ENCODE measurements at places on chromosomes 1 and 21.

DNA sequence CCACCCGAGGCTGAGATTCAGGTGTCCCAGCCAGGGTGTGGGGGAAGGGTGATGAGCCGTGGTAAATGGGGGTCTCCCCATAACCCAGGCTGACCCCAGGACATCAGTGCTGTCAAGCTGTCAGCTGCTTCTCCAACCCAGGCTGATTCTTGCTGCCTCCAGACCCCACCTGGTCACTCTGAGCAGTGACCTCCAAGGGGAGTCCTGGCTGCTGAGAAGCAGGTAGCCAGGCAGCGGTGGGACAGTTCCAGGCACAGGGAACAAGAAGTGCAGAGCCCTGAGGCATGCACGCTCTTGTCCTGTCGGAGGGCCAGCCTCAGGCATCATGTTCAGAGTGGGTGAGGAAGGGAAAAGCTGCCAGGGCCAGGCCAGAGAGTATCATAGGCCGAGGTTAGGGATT, 1.1 kb downstream of the ESPN start:
- DNase-seq: no peak

DNA sequence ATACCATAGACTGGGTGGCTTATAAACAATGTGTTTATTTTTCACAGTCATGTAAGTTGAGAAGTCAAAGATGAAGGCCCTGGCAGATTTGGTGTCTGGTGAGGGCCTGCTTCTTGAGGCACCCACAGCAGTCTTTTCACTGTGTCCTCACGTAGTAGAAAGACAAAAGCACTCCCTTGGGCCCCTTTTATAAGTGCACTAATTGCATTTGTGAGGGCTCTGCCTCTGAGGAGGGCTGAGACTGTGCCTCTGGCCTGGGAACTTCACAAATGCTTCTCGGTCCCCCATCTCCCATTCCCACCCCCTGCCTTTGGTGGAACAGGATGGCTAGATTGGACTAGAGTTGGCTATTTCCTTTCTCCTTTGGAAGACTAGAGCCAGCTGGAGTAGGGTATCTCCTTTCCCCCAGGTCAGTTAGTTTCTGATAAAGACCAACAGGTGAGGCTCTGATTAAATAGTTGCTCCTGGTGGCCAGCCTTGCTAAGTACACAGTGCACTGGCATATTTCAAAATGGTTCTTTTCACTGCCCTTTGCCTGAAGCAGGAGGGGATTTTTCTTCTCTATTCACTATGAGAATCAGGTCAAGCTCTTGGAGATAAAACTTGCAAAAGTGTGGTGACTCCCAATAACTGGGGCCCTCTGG, 82.9 kb downstream of the PLPPR4 start:
- no peak for DNase-seq

- DNase-seq: no peak
Observed at GRCh38 chr1:34398241-34398915, 221.7 kb downstream of the C1orf94 start.

GRCh38 chr1:156006666-156007376, 13.9 kb downstream of the SSR2 start:
- DNase-seq: no peak

DNA sequence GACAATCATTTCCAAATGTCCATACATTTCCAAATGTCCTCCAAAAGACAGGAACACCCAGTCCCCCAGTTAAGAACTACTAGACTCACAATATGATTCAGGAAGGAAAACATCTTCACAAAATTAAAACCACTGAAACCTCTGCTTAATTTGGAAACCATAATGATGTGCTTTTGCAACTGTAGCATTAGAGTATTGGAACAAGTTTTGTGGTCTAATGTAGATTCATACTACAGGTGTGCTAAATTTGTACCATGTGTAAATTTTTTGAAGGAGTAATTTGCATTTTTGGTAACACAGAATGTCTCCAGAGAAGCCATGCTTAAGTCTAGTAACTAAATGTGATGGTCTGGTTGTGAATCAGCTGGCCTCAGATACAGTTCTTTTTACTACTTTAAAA, 129.6 kb downstream of the DPYD start:
- DNase-seq: no peak

- DNase-seq: no peak
Observed at GRCh38 chr1:212593821-212594251, 14.7 kb upstream of the ATF3 start.

DNA sequence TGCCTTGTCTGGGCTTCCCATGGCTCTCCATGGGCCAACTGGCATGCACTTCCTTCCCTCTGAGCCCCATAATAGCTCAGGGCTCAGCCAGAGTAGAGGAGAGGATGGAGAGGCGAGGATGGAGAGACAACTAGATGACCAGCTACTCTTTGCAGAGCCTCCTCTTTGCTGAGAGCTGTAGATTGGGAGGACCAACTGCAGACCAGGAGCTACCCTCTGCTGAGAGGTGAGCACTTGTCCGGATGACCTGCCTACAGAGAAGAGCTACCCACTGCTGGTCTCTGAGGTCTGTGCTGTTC, 58.0 kb upstream of the ETV3 start:
- DNase-seq: no peak

GRCh38 chr1:43232482-43232881, 37.3 kb upstream of the TMEM125 start:
- no peak for DNase-seq

- DNase-seq: peak; percentile 38
Observed at GRCh38 chr1:153494976-153495535, 34.6 kb upstream of the S100A7 start.

DNA sequence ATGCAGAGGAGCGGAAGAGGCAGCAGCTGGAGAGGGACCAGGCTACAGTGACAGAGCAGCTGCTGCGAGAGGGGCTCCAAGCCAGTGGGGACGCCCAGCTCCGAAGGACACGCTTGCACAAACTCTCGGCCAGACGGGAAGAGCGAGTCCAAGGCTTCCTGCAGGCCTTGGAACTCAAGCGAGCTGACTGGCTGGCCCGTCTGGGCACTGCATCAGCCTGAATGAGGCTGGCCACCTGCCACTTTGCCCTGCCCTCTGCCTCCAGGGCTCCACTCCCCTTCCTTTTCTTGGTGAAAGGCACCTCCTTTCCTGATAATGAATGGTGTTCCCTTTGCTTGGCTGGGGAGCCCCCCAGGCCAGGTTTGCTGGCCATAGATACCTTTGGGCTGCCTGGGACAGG, 3.3 kb upstream of the HMGN2 start:
- DNase-seq: no peak

- DNase-seq: no peak
Observed at GRCh38 chr1:151519667-151520066, 8.5 kb downstream of the CGN start.

GRCh38 chr1:163076981-163077761, 8.0 kb downstream of the RGS4 start:
- no peak for DNase-seq

GRCh38 chr1:52756020-52756419, 29.8 kb downstream of the ZYG11B start:
- DNase-seq: no peak

DNA sequence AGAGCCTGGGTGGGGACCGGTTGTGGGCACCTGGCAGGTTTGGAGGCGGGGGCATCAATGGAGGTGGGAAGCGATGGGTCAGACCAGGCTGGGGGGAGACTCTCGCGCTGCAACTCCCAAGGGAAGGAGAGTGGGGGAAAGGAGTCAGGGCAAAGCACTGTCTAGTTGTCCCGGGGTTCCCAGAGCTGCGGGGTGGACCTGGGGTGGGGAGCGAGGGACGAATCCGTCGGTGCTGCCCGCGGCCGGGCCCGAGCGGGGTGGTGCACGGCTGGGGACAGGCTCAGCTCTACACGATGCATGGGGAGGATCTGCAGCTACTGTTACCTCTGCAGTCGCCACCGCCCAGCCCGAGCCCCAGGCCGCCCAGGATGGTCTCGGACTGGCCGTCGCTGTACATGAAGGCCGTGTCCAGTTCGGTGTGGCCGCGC, 427 bp downstream of the AKR7A2 start:
- DNase-seq: no peak

- peak; percentile 13 for DNase-seq
Observed at GRCh38 chr1:2091611-2092604, 41.7 kb downstream of the PRKCZ start.

- no peak for DNase-seq
Observed at GRCh38 chr1:154742606-154743005, 127.5 kb downstream of the KCNN3 start.

- DNase-seq: no peak
Observed at GRCh38 chr1:160733898-160734297, 5.1 kb upstream of the SLAMF7 start.

GRCh38 chr1:8925960-8926359, 19.7 kb upstream of the CA6 start:
- no peak for DNase-seq

DNA sequence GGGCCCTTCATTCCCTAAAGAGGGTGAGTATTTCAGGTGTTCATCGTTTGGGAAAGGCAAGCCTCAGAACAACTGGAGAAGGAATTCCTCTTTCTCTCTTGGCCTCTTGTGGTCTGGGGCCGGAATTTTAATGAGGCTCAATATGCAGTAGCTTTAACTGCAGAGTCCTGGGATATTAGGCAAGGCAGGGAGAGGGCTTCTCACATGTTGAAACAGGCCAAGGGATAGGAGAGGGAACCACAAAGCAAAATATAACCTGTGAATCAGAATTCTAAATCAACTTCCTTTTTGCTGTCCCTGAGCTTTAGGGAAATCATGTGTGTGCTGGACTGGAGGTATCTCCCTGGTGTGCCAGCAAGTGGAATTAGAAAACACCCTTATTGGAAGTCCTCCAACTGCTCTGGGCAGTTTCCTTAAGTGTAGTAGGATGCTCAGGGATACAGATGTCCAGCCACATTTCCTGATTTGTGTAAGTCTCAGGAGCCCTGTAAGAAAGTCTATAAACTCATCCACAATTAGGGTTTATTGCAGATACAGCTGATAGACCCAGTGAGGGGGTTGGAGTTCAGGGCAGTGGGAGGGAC, 215.8 kb upstream of the ZRANB2 start:
- DNase-seq: no peak

DNA sequence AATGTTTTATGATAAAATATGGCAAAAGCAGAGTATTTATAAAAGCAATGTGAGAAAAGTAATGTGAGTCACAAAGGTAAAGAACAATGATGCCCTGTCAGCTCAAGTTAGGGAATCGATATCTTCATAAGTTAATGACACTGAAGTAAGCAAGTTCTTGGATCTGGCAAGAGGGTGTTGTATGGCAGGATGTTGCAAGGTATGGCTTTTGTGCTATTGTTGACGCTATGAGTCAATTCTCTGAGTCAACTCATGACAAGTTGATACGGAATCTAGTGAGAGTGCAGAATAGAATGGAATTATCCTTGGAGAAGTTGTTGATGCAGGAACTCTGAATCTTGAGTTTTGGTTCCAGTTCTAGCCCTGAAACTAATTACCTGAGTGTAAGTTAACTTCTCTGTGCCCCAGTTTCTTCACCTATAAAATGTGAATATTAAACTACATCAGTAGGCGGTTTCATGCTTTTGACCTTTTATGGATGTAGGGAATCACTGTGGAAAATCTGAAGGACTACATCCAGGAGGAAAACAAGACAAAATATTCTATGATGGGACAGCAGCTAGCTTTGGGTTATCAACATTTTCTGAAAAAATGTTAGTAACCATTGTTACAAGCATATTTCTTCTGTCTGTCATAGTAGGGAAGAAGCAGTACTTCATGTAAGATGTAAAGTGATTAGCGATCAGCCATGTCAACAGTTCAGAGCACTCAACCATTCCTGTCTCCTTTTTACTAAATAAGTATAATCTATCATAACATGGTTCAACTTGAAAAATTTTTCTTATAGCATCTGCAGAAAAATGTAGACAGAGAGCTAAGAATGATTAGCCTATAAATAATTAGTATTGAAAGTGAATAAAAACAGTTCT, 96.9 kb downstream of the ATP6V1G3 start:
- DNase-seq: no peak

- no peak for DNase-seq
Observed at GRCh38 chr1:78388275-78388674, 102.5 kb upstream of the PTGFR start.

- DNase-seq: no peak
Observed at GRCh38 chr1:223731133-223731770, 18.9 kb downstream of the CAPN2 start.

DNA sequence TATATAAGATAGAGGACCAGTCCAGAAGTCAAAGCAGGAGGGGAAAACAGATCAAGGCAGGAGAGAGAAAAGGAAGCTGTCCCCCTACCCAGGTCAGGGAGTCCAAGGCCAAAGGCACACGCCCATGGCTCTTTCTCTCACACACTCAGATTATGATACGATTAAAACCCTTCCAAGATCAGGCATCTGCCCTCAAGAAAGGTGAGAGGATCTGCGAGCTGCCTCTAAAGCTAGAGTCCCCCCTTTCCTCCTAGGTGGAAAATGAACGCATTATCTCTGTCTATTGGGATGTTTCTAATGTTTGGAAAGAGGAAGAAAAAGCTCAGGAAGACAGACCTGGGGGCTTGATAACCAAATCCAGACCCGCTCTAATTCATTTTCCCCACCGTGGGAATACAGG, 7.6 kb downstream of the PAFAH2 start:
- DNase-seq: no peak

- no peak for DNase-seq
Observed at GRCh38 chr1:69055194-69055593, 512.5 kb upstream of the LRRC7 start.

DNA sequence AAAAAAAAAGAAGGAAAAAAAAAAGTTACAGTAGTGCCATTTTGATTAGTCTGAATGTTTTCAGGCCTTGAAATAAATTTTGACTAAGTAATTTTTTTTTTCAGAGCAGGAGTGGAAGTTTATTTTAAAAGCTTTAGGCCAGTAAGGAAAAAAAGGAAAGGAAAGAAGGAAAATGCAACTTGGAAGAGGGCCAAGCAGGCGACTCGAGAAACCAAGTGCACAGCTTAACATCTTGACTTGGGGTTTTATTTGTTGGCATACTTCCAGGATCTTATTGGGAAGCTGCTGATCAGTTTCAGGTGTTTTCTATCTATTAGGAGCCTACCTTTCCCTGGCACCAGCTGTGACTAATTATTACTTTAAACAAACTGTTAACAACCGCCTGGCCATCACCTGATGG, 41.7 kb downstream of the ATF3 start:
- no peak for DNase-seq

GRCh38 chr1:162656266-162656665, 24.0 kb downstream of the DDR2 start:
- DNase-seq: no peak

- DNase-seq: no peak
Observed at GRCh38 chr1:175508320-175509110, 234.9 kb downstream of the TNR start.

- DNase-seq: no peak
Observed at GRCh38 chr1:4393191-4393590, 261.2 kb upstream of the AJAP1 start.

- DNase-seq: no peak
Observed at GRCh38 chr21:46561445-46562090, 43.3 kb downstream of the S100B start.

All from stimulated activated CD4-positive, alpha-beta T cell treated with anti-CD3 and anti-CD28 coated beads, Interleukin-15, amount 100 ng/mL, for 1 hour (primary cell).